ENCODE measurements at places on chromosomes 3 and 15.

DNA sequence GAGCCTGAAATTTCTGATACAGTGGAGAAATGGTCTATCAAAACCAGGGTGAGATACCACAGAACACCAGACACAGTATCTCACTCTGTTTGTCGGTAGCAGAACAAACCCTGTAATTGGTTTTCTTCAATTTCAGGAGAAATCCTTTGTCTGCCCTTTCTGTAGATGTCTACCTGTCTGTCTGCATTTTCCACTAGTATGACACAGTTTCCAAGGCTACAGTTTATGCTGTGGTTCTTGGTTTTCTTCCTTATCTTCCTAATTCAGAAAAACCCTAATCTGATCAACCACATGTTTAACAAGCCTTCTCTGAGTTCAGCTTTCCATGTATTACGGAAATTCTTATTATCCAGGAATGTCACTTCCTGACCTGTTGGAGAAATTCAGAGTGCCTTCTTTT is 70.8 kb downstream of the SCN11A start:
- no peak for DNase-seq

DNA sequence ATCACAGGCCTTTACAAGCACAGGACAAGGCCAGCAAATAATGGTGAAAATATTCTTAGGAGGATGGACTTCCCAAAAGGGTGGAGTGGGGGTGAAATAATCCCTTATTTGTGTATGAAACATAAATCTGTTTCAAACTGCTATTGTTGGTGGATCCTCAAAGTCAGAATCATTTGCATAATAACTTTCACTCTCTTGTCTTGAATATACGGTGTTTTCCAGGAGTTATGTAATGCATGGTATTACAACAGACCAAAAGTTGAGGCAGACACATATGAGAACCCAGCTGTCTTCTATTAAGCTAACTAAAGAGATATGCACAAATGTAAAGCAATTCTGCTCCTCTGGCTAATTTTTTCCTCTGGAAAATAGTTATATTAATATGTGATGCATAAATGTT is 57.7 kb downstream of the PRTG start:
- no peak for DNase-seq

DNA sequence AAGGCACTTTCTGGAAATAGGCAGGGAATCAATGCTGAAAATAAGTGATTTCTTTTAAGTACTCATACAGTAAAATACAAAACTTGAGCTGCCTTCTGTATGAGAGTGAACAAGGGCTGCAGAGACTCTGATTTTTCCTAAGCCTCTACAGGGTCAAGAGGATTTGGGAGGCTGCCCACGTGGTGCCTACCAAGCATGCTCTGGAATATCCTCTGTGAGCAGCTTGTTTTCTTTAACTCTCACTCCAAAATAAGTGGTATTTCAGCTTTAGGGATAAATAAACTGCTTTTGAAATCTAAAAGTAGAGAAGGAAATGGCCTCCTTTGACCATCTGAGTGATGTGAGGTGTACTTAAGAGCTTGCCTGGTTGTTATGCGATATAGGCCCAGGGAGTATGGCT is 8.1 kb upstream of the SELENOK start:
- DNase-seq = no peak

- no peak for DNase-seq
These were observed 79.5 kb downstream of the SEMA6D start for GRCh38 chr15:47796830-47797229.

DNA sequence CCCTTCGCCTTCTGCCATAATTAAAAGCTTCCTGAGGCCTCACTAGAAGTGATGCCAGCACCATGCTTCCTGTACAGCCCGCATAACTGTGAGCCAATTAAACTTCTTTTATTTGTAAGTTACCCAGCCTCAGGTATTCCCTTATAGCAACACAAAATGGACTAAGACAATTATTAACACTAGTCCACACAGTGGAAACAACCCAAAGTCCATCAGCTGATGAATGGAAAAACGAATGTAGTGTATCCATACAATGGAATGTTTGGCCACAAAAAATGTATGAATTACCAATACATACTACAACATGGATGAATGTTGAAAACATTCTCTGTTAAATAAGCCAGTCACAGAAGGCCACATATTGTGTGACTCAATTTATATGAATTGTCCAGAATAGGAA is 22.5 kb upstream of the CTXND1 start:
- DNase-seq = no peak
